ENCODE measurements at places on chromosomes 16 and 17.

- no peak for DNase-seq
These were observed 83.3 kb upstream of the TNRC6C start for GRCh38 chr17:77875051-77875780.

GRCh38 chr17:50634224-50634914, at the start of gene ABCC3:
ABCC3 (plus strand) TSS chr17:50634881; CDS start chr17:50634937, 56 bp downstream.
- no peak for DNase-seq

DNA sequence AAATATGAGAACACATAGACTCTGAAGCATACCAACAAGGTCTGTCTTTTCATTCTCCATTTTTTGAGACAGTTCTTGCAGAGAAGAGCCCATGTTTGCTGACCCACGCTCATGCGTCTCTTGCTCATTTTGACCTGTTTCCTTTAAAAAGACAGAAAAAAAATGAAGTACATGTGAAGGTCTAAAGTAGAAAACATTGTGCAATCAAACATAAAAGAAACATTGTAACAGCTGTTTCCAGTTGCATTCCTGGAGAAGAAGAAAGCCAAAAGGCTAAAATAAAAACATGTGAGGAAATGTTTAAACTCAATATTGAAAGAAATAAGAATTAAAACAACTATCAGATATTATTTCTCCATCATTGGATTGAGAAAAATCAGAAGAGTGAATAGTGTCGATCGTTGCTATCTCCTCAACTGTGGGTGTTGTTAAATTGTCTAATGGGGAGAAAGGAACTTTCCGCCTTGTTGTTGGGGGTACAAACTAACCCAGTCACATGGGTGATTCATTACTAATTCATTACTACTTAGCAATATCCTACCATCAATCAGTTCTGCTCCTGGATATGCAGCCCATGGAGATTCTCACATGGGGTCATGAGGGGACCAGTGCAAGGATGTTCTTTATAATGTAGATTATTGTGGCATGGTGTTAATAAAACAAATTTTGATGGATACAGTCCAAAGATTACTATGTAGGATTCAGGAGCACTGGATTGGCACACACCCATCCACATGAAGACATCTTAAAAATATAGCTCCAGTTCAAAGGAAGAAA, 9.5 kb downstream of the ABCA9 start:
- no peak for DNase-seq

- DNase-seq: no peak
These were observed 7.4 kb downstream of the ADAD2 start for GRCh38 chr16:84198401-84198800.

- DNase-seq: no peak
These were observed 11.5 kb downstream of the DYNLRB2 start for GRCh38 chr16:80552277-80552676.

DNA sequence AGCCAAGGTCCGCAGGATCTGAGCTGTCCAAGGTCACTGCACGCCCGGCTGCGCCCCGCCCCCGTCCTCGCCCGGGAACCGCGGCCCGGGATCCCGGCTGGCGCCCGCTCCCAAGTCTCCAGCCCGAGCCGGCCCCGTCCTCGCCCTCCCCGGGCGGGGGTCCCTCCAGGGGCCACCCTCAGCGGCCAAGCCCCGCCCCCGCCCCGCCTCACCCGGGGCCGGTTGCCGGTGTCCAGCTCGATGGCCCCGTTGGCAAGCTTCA, 216 bp downstream of the VPS9D1 start:
- DNase-seq: no peak

DNA sequence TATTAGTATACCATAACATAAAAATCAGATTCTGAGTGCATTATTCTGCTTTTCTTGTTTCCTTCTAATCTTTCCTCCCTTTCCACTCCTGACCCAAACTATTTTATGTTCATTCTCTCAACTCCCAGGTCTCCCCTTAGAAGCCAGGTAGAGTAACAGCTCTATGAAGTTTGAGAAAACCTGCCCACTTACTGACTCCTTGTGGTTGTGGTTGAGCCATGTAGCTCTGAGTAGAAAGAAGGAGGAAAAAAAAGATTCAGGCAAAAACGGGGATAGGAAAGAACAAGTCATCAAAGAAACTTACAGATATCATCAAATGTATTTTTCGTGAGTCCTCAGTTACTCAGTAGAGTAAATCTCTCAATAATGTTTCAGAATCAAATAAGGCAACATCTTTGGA, 216.7 kb downstream of the PMP22 start:
- no peak for DNase-seq

DNA sequence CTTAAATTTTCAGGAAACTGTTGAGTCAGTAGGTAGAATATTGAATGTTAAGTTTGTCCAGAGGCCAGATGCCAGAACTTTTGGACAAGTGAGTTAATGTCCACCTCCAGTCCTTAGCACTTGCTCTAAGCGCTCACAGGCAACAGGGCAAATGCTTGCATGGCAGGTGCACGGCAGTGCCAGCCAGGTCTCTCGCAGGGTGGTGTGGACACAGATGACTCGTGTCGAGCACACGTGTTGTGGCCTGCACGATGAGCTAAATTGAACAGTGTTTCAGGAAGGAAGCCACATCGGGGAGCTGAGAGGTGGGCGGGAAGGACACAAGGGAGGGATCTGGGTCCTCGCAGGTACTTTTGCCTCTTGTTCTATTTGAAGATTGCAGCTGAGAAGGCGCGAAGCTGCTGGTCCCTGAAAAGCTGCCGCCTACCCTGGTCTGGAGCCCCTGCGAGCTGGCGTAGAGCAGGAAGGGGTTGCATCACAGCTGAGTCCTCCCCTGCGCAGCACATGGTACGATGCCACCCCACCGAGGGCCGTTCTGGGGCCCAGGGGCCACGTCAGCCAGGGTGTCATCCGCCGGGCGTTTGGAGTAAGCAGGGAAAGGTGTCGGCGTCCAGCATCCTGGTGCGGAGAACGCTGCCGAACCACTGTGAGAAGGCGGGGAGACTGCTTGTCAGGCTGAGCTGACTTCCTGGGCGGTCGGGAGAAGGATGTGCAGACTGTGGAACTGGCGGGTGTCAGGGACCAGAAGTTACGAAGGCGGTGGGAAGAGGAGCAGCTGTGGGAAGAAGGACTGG, 6.3 kb downstream of the RAB40C start:
- no peak for DNase-seq

GRCh38 chr17:56257075-56257474, 103.8 kb downstream of the ANKFN1 start:
- DNase-seq: no peak

GRCh38 chr16:63530208-63530607, 1494.0 kb upstream of the CDH8 start:
- DNase-seq: no peak

- DNase-seq: no peak
These were observed 5.0 kb upstream of the NAGLU start for GRCh38 chr17:42530952-42531454.

DNA sequence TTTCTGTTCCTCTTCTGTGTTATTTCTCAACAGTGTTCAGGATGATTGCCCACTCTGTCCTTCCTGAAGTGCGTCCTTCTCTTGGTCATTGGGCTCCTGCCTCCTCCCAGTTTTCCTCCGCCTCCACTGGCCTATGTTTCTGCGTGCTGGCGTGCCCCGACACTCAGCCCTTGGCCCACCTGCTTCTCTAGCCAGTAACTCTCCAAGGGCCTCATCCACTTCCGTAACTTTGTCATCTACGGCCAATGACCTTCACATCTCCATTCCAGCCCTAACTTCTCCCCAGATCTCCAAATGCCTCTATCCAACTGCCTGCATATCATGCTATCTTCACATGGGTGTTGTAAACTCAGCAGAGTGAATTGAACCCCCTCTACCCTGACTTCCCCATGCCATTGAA, 39.6 kb upstream of the RPL38 start:
- no peak for DNase-seq

DNA sequence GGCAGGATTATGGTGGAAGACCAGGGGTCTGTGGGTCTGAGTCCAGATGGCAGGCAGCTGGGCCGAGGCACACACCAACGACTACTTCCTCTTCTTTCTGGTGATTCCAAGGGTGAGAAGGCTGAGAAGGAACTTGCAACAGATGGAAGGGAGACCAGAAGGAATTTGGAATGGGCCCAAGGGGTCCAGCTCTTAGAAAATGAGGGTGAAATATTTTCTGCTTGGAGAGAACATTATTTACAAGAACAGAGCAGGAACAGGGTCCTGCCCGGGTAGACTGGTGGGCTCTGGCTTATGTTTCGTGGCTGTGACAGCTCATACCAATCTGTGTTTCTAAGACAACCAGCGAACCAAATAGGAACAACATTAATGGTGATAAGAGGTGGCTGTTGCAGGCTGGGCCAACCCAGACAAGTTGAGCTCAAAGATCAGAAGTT, 36.6 kb downstream of the CCDC42 start:
- no peak for DNase-seq

DNA sequence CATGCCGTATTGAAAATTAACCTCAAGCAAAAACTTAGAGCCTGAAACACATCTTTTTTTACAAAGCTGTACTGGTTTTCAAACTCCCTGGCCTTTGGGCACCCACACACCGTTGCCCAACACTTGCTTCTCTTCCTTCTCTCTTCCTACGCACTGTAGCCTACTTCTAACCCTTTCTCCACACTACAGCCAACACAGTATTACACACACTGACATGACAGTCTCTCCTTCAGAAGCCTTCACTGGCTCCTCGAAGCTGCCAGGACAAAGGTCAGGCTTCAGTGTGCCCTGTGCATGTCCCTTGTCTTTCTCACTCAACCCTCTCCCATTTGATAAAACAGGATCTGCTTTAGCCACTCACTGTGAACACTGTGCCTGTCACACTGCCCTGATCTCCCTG, 8.0 kb downstream of the FANCA start:
- no peak for DNase-seq

GRCh38 chr16:28261942-28262341, 30.4 kb upstream of the SBK1 start:
- no peak for DNase-seq

DNA sequence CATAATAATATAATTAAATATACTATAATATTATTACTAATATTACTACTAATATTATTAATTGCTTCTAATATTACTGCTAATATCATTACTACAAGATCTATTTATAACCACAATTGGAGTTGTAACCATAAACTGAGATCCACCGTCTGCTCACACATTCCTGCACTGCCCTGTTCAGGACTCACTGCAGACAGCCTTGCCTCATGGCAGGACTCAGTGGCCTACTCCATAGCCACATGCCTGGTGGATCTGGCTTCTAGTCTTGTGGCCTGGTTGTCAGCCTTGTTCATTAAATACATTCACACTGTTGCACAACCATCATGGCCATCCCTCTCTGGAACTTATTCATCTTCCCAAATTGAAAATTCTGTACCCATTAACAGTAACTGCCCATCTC, 48.0 kb downstream of the SRL start:
- DNase-seq: no peak

DNA sequence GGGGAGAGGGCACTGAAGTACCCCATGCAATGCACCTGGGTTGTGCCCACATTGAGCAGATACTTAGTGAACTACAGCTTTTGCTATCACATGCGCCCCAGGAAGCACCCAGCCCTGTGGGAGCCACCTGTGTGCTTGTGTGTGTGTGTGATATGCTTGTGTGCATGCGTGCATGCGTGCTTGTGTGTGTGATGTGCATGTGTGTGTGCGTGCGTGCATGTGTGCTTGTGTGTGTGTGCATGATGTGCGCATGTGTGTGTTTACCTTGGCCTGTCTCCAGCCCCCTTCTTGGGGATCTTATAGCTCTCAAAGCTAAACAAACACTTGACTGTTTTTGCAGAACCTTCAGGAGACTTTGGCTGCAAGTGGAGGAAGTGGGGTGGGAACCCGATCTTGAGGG, 841 bp downstream of the C16orf89 start:
- DNase-seq: no peak

DNA sequence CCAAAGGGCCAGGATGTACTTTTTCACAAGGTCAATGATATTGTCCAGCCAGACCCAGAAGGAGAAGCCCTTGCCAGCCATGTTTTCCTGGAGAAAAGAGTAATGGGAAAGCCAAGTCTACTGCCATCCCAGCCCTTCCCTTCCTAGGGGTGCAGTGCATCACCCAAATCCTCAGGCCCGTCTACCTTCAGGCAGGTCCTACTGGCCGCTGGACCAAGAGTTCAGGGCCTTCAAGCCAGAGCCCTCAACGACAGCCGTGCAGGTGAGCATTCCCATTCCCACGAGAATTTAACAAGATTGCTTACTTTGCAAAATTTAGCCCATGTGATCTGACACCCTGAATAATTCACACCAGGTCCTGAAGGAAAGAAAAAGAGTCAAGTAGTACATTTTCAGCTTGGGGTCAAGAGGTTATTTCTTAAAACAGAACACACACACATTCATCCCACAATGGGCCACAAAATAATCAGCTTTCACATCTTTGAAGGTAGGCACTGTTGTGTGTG, 35.0 kb downstream of the STAT5A start:
- DNase-seq: no peak

- DNase-seq: no peak
These were observed 833 bp upstream of the BCAR1 start for GRCh38 chr16:75252049-75252864.

DNA sequence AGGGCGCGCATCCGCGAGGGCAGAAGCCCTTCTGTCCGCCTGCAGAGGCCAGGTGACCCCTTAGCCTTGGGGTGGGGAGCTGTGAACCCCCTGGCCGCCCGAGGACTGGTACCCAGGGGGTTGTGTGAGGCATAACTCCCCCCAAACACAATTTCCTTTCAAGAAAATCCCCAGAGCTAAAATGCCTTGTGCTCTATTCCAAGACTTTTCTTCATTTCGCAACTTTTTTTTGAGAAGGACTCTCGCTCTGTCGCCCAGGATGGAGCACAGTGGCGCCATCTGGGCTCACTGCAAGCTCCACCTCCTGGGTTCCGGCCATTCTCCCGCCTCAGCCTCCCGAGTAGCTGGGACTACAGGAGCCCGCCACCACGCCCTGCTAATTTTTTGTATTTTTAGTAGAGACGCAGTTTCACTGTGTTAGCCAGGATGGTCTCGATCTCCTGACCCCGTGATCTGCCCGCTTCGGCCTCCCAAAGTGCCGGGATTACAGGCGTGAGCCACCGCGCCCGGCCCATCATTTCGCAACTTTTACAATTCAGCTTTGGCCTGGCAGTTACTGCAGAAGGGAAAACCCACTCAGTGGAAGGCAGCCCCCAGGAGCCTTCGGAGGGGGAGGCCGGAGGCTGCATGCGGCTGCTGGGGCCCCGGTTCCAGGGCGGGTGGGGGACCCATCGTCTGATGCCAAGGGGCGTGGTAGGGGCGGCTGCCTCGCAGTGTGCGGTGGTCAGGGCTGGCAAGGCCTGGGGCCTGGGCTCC, 963 bp upstream of the APRT start:
- DNase-seq: no peak

DNA sequence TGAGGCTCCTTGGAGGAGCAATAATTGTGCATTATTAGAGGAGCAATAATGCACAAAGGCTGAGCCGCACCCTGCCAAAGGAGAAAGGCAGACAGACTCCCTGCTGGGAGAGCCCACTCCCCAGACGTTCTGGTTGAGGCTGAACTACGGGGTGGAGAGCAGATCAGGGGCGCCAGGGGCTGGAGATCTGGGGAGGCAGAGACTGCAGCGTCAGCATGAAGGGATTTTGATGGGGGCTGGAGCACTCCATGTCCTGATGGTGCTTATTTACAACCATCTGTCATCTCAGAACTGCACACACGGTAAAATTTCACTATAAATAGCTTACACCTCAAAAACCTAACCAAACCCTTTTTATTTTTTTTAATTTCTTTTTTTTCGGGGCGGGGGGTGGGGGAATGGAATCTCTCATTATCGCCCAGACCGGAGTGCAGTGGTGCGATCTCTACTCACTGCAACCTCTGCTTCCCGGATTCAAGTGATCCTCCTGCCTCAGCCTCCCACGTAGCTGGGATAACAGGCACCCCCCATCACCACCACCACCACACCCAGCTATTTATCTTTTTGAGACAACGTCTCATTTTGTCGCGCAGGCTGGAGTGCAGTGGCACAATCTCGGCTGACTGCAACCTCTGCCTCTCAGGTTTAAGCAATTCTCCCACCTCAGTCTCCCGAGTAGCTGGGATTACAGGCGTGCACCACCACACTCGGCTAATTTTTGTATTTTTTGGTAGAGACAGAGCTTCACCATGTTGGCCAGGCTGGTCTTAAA, 4.3 kb upstream of the C16orf95 start:
- no peak for DNase-seq
